ENCODE measurements at places on chromosomes 7 and 10.

DNA sequence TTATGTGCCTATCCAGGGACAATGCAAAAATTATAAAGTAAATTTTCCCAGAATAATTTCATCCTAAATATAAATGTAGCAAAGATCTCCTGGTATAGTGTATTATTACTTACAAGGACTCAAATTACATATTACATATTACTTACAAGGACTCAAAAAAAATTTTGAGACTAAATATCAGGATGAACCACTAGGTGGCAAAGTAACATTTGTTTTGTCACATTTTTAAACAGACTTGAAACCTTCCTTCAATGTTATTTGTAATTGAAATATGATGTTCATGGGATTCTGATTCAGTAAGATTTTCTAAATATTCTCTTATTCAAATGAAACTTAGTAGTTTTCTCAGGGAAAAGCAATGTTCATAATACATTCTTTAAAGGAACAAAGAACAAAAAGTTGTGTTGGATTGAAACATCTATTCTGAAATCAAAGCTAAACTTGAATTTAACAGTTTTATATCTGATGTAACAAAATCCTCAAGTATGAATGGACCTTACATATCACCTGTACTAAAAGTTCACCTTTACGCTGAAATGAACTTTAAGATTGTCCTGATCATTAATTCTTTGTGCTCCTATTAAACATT, 74.3 kb upstream of the GNAI1 start:
- DNase-seq, result peak; percentile 47

GRCh38 chr10:126075009-126075408, 178.6 kb downstream of the FANK1 start:
- no peak for DNase-seq

DNA sequence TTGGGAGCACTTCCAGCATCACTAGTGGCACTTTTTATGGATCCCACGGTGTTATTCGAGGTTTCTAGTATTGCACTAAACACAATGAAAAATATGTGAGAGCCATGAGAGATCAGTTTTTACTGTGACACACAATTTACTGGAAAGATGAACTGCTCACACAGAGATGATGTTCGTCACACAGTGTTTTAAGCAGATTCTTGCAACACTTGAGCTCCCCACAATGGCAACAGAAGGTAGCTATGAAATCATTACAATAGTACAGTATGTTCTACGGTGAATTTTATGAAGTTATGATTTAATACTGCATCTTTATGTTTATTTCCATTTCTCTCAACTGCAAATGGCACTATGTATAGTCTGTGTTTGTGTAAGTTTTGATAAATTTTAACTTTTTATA, 27.4 kb upstream of the ENTPD1 start:
- no peak for DNase-seq

DNA sequence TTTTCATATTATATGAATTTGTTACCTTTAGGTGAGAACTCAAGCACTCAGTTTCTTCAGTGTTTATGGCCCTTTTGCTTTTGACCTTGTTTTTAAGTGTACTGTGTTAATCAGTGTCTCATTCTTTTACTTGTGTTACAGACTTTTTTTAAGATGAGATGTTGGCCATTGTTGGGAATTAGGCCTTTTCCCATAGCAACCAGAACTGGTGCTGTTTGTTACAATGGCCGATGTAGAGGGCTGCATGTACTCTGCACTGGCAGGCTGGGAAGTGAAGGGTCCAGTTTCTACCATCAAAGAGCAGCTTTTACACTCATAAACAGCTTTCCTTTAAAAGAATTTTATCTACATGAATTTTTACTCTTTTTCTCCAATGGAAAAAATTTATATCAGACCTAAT, 65.1 kb downstream of the SHH start:
- DNase-seq, result no peak

- DNase-seq, result no peak
Measured at GRCh38 chr7:131606346-131607290, 50.2 kb upstream of the PODXL start.

DNA sequence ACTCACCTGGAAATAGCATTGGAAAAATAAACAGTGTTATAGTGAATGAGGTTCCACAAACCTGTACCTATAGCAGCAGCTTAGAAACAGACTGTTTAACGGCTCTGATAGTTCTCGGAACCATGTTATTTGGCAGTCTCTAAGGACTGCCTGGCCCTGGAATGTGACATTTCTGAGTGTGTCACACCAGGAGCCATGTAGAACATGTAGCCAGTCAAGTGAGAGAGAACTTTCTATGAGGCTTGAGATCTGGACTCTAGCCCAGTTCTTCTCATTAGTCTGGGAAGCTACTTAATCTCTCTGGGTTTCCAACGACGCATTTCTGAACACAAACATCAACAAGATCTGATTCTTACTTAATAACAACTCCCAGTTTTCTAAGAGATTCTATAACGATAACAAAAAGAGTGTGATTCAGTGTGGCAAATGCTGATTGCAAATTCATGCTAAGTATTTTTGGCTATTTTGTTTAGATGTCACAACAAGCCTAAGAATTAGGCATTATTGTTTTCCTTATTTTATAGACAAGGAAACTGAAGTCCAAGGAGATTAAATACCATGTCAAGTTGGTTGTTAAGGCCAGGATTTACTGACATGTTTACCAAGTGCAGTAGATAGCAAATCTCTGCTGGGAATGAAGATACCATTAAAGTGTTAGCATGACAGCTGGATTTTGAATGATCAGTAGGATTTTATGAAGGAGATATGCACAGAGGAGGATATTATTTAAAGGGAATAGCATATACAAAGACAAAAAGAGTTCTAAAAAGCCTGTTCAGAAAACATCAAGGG, 47.2 kb downstream of the APBB1IP start:
- no peak for DNase-seq

GRCh38 chr10:73889014-73889413, 14.7 kb upstream of the CAMK2G start:
- no peak for DNase-seq

DNA sequence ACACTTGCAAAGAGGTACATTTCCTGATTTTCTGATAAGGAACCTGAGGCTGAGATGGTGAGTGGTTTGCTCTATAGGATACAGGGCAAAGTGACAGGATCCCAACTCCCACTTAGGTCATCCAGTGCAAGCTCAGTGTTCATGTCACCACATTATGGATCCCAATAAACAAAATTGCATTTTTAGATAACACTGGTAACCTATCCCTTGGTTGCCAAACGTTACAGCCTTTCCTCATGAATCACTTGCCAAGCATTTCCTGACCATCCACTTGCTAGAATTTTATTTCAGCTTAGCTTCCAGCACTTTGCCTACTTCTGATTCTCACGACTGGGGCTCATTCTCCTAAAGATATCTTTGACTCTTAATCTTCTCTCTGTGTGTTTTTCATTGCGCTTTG, 131.4 kb upstream of the ODAD2 start:
- no peak for DNase-seq

GRCh38 chr7:32914184-32914583, 22.6 kb upstream of the KBTBD2 start:
- no peak for DNase-seq

GRCh38 chr7:12851841-12852240, 164.4 kb downstream of the ARL4A start:
- DNase-seq, result no peak

- DNase-seq, result no peak
Measured at GRCh38 chr7:116148626-116149025, 61.7 kb upstream of the TES start.

DNA sequence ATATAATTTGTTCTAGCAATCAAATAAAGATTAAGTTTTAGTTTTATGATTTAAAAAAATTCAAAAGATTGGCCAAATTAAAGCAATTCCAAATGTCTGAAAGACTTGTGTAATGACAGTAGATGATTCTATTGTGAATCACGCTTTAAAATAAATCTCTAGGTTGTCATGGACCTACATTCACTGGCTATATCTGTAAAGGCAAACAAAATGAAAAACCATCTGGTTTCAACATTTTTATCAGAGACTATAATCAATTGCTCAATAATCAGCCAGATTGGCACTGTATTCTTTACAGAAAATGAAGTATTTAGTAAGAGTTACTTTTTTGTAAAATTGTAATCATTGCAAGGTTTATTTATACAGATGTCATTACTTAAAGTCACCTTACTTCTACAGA, 60.7 kb downstream of the DGKB start:
- no peak for DNase-seq

- DNase-seq, result peak; percentile 14
Measured at GRCh38 chr10:25017154-25017590, 760 bp downstream of the THNSL1 start.

DNA sequence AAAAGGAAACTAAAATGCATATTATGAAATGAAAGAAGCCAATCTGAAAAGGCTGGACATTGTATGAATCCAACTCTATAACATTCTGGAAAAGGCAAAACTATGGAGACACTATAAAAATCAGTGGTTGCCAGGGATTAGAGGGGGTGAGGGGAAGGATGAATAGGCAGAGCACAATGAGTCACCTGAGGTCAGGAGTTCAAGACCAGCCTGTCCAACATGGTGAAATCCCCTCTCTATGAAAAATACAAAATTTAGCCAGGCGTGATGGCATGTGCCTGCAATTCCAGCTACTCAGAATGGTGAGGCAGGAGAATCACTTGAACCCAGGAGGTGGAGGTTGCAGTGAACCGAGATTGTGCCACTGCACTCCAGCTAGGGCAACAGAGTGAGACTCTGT, 324.8 kb upstream of the PHYHIPL start:
- DNase-seq, result no peak

Data from iPS-NIHi11 (cell line).